LNCaP clone FGC (cell line): ENCODE measurements at places on chromosomes 1 and 21.

GRCh38 chr21:24183077-24183476, 1424.2 kb downstream of the MRPL39 start:
- DNase-seq = no peak

GRCh38 chr1:17581389-17582123, 42.1 kb downstream of the ARHGEF10L start:
- DNase-seq = no peak

DNA sequence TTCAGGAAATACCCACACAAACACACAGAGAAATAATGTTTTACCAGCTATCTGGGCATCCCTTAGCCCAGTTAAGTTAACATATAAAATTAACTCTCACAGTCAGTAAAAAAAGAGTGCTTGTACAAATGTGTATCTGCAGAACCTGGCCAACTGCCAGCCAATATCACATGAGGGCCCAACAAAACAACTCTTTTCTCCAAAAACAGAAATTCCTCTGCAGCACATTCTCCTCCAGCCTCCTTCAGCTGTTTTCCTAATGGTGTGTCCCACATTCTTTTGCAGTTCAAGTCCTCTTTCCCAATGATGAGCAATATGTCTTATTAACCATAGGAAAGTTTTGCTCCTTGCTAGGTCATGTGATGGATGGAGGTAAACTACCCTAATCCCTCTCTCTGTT, 75.5 kb downstream of the LRRC7 start:
- no peak for DNase-seq

DNA sequence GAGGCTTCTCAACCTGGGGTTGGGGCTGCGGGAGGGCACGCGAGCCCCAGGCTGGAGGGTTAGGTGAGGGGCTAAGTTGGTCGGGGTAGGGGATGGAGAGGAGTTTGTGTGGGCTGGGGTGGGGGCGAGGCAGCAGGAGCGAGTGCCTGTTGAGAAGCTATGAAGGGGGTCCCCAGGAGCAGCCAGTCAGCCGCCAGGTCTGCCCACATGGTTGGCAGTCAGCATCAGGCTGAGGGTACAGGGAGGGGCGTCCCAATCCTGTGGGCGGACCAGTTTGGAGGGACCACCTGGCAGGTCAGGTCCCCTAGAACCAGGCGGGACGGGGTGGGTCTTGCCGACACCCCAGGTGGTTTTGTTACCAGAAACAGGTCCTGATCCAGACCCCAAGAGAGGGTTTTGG, 400 bp upstream of the TRIM17 start:
- no peak for DNase-seq

DNA sequence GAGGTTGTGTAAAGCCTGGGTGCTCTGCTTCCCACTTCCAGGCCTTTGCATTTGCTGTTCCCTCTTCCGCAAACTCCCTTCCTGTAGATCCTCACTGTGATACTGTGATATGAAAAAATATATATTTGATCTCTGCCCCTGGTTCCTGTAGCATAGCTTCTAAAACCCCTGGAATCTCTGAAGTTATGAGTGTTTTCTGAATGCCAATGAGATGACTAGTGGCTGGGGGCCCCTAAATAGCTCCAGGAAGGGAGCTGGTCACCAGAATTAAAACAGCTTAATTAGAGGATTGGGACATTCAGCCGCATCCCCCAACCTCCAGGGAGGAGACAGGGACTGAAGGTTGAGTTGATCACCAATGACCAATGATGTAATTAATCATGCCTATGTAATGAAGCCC, 21.9 kb downstream of the DUSP10 start:
- DNase-seq = no peak

DNA sequence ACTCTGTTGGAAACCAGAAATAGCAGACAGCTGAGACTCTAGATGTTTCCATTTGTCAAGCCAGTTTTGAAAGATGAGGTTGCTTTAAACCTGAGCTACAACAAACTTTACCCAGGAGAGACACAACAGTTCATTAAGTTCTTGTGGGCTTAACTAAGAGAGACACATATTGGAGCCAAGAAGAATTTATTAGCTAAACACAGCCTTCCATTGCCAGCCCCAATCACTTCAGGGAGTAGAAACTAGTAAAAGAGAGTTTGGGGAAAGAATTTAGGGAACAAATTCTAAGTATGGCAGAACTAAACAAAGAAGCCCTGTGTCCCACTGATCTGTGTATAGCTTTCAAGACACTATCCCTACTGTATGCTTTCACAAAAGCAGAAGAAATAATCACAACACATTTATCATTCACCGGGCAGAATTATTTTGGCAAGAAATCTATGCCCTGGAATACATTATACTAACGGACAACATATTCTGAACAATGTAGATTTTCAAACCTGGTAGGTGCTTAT, 87.3 kb upstream of the KAZN start:
- no peak for DNase-seq

GRCh38 chr1:156154317-156154749, 948 bp downstream of the SEMA4A start:
- no peak for DNase-seq

DNA sequence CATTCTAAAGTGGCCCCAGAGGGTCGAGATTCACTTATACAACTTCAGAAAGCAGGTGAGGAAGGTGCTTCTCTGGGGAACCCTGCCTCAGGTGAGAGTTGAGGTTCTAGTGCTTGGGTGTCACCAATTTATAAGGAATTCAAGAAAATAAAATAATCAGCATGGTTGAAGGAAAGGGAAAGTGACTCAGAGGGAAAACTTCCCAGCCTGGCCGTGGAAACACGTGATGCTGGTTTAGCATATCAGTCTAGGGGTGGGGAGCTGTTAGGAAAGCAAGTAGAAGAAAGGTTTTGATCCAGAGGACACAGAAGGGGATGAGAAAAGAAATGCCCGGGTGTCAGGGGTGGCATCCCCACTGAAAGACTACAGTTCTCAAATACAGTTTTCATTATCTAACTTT, 37.7 kb upstream of the TMEM125 start:
- no peak for DNase-seq

GRCh38 chr1:21938732-21939538, 1.8 kb upstream of the HSPG2 start:
- DNase-seq = no peak

DNA sequence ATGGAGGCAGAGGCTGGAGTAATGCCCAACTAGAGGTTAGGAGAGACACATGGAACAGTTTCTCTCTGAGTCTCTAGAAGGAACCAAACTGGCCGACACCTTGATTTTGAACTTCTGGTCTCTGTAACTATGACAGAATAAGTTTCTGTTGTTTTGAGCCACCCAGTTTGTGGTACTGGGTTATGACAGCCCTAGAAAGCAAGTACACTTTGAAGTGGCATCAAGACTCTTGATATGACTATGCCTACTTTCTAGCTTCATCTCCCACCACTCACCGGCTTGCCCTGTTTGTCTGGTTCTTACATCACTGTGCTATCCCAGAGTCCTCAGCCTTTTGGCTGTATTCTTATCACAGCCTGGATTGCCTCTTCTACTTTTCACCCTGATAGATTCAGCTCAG, 230.3 kb upstream of the USP24 start:
- no peak for DNase-seq

- DNase-seq = no peak
These were observed 46.4 kb upstream of the ERG start for GRCh38 chr21:38544661-38545060.

- no peak for DNase-seq
These were observed 29.2 kb downstream of the RAP1A start for GRCh38 chr1:111648806-111649205.

DNA sequence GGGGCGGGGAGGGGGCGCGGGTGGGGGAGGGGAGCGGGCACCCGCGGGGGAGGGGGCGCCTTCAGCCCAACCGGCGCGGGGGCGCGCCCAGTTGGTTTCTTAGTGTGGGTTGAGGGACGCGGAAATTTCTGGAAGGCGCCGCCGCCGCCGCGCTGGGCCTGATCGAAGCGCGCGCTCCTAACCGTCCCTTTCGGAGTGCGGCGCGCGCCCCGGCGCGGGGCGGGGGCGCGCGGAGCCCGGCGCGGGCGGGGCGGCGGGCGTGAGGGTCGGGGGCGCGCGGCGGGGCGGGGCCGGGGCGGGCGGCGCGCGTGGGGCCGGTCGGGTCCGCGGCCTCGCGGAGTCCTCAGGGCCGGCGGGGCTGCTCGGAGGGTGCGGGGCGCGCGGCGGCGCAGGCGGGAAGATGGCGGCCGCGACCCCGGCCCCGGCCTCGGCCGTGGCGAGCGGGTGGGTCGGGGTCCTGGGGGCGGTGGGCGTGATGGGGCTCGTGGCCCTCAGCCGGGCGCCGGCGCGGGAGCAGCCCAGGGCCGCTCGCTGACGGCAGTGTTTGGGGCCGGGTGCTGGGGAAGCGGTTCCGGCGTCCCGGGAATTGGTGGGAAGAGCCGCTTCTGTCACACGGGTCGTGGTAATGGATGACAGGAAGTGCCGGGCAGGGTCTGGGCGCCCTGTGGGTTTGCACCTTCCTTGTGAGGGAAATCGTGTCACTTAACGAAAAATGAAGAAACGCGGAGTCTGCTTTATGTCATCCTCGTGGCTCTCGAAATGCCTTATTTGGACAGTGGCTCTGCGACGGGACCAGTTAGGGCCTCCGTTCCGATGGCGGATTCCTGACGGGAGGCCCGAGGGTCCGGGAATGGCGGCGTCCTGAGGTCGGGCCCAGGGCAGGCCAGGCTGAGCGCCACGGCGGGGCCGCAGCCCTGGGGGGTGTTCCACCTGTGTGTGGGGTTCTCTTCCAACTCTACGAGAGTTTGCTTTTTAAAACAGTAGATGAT, 764 bp downstream of the PKNOX1 start:
- DNase-seq = no peak

- DNase-seq = no peak
These were observed 85.2 kb upstream of the WLS start for GRCh38 chr1:68317543-68317942.

- no peak for DNase-seq
These were observed 21.7 kb upstream of the KCND3 start for GRCh38 chr1:112011202-112011601.

DNA sequence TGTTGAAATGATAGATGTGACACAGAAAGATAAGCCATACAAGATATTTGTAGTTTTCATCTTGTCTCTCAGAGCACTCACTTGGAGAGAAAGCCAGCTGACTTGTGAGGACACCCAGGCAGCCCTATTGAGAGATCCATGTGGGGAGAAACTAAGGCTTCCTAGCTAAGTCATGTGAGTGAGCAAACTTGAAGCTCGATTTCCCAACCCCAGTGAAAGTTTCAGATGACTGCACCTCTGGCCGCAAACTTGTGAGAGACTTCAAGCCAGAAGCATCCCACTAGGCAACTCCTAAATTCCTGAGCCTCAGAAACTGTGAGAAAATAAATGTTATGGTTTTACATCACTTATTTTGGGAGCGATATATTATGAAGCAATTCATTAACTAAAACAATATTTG, 832.3 kb downstream of the LTN1 start:
- DNase-seq = no peak

DNA sequence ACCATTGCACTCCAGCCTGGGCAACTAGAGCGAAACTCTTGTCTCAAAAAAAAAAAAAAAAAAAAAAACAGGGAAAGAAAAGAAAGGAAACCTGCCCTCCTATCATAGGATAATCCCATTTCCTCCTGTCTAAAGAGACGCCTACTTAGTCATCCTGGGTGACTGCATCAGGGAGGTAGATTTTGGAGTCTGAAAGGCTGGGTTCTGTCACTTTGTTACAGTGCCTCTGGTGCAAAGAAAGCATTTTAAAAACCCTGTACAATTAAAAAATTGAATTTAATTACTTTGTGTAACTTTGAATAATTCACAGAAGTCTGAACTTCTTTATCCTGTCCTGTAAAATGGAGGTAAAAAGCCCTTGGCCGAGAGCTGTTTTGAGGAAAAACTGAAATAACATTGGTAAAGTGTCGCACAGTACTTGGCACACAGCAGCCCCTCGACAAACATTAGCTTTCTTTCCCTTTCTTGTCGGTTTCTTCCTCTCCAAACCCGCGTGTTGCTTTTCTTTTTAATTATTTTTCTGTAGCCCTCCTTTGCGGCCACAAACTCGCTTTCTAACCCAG, 657 bp upstream of the HDAC1 start:
- DNase-seq = no peak

DNA sequence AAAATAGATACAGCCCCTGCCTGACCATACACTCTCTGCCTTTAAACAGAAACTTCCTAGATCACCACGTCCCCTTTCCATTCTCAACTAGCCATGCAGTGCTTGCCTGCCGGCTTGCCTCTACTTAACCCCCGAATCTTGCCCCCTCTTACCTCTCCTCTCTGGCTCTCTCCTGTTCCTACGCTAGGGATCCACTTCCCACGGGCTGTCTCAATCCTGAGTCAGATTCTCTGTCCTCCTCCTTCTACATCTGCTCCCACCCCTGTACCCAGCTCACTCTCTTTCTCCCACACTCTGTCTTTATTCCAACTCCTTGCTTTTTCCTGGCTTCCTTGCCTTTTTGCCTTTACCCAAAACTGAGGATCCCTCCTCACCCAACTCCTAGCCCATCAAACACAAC, 29.3 kb downstream of the ATF3 start:
- DNase-seq = no peak

- DNase-seq = no peak
These were observed 61.5 kb upstream of the TIAM1 start for GRCh38 chr21:31405604-31406003.

GRCh38 chr1:79074975-79075374, 68.4 kb upstream of the ADGRL4 start:
- DNase-seq = peak; percentile 93

GRCh38 chr1:245698860-245699259, 544.1 kb downstream of the KIF26B start:
- DNase-seq = no peak

GRCh38 chr1:235885655-235886262, 19.1 kb upstream of the LYST start:
- DNase-seq = no peak

GRCh38 chr21:36916718-36917117, 49.8 kb downstream of the HLCS start:
- no peak for DNase-seq

- no peak for DNase-seq
These were observed 124.5 kb downstream of the KCNK1 start for GRCh38 chr1:233738396-233738795.

DNA sequence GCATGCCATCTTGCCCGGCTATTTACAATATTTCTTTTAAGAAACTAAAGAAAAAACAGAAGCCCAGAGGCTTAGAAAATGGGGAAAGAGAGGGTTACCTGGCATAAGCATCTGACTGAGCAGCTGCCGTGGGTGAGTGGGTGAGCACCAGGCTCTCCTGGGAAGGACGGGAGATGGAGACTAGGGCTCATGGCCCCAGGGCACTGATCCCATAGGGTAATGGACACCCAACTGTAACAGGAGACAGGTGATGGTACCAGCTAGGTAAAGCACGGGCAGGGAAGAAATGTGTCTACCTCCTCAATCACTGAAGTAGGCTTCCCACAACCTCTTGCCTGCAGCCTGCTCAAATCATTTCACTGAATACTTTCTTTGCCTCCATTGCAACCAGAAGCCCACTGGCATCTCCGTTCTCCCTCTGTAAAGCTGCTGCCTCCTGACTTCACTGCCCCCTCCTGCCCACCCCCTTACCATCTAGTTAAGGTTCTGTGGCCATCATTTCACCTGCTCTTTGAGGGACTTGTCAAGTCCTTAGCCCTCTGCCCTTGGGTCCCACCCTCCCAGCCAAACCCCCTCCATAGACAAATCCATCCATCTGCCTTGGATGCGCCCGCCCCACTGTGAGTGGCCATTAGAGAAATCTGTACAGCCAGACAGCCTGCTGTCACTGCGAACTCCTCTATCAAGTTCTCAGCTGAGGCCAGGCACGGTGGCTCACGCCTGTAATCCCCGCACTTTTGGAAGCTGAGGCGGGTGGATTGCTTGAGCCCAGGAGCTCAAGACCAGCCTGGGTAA, 6.2 kb downstream of the TMEM125 start:
- DNase-seq = no peak

GRCh38 chr1:90725657-90726424, 8.7 kb upstream of the BARHL2 start:
- no peak for DNase-seq
